ENCODE measurements at places on chromosomes 2 and 18.

- no peak for DNase-seq
These were observed 44.0 kb downstream of the STEAP3 start for GRCh38 chr2:119267604-119268003.

DNA sequence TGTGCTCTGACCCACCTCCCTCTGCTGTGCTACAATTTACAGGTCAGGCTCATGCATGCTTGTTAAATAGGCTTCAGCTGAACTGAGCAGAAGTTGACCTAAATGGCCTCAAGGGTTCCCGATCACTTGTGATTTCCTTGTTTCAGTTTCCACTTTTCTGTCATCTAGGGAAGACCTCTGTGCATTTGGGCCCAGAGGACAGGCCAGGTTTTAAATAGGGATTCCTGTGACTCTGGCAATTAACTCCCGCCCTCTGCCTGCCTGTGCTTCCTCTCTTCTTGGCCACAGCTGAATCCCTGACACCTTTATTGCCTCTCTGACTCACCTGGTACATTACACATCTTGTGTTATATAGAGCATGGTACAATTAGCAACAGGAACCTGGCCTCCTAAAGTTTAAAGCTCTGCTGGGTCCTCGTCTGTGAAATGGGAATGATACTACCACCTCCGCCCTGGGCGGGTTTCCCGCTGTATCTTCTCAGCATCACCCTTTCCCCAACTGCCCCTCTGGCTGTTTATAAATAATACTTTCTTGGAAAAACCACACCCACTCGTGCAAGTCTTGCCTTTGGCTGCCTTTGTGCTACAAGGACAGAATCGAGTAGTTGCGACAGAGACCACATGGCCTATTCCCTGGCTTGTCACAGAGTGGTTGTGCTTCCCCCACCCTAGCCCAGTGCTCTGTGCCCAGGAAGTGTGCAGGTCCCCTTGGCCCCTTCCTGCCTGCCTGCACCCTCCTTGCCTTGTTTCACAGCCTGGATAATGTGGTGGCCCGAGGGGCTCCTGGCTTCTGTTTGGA, 7.9 kb downstream of the CABLES1 start:
- DNase-seq = no peak

- no peak for DNase-seq
These were observed 3.8 kb downstream of the ANKRD12 start for GRCh38 chr18:9140381-9140780.

DNA sequence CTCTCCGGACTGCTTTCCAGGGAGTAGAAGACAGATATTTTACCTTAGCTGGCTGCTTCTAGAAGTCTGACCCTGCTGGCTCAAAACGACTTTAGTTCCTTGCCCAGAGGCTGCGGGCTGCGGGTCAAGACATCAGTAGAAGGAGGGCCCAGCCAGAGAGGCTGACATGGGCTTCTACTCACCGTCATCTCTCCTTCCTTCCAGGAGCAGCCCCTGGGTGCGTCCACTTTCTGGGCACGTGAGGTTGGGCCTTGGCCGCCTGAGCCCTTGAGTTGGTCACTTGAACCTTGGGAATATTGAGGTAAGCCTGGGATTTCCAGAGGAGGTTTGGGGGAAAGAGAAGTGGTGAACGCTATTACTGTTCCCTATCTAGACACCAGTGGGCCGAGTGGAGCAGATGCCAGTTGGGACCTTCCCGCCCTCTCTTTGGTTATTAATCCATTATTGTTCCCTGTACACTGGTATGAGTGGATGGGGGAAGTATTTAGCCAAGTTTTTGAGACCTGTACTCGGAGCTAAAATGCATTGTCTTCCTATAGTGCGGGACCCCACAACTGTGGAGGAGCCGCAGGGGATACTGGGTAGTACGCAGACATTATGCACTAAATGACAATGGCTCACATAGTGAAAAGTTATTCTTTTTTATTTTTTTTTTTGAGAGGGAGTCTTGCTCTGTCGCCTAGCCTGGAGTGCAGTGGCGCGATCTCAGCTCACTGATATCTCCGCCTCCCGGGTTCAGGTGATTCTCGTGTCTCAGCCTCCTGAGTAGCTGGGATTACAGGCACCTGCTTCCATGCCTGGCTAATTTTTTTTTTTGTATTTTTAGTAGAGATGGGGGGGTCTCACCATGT, 26.3 kb upstream of the CASP8 start:
- no peak for DNase-seq

- DNase-seq = no peak
These were observed 12.8 kb downstream of the ARHGAP25 start for GRCh38 chr2:68747413-68747812.

- DNase-seq = no peak
These were observed 58.2 kb downstream of the HS6ST1 start for GRCh38 chr2:128260239-128261138.

DNA sequence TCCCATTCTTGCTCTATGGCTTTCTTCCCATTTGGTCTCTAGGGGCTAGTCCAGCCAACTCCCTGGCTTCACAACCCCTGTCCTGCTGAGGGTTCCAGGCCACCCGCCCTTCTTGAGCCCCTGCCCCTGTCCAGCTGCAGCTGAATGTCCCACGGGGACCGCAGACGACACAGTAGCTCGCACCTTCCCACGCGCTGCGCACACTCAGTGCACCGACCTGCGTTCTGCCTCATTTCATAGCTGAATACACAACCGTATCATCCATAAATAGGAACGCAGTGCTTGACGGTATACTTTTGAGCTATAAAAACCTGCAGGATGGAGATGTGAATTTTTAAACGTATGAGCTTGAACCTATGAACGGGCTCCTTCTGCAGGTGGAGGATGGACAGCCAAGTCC, 660.4 kb upstream of the SALL3 start:
- DNase-seq = no peak

GRCh38 chr18:30682672-30683071, 359.9 kb downstream of the DSC3 start:
- no peak for DNase-seq

DNA sequence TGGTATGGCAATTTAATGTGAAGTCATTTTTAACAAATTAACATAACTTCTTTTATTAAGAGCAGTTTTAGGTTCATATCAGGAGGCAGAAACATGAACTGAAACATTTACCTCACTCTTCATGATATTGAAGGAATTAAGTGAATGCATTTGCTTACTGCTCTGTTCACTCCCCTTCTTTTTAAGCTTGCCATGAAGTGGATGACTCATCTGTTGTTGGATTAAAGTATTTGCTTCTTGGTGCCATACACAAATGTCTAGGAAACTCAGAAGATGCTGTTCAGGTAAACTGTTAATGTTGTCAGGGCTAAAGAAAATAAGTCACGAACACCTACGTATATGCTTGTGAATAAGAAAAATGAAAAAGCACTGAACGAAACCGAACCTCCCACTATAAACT, 10.2 kb upstream of the CABYR start:
- no peak for DNase-seq

GRCh38 chr2:152238016-152238415, 62.5 kb upstream of the STAM2 start:
- no peak for DNase-seq

DNA sequence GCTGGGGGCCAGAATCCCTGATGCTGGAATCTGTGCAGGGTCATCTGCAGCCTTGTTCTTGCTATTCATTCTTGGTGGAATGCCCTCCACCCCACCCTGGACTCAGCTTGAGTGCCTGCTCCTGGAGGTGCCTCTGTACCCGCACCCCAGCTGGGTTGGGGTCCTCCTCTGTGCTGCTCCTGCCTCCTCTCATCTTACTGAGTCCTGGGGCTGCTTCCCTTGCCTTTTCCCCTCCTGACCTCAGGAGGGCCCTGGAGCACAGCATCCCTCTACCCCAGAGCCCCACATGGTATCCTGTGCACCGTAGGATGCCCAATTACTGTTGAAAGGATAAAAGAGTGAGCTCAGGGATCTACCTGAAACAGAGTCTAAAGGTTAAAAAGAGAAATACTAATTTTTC, 81.6 kb downstream of the CIB4 start:
- DNase-seq = no peak

- DNase-seq = no peak
These were observed 83.8 kb downstream of the VIT start for GRCh38 chr2:36780231-36780839.

DNA sequence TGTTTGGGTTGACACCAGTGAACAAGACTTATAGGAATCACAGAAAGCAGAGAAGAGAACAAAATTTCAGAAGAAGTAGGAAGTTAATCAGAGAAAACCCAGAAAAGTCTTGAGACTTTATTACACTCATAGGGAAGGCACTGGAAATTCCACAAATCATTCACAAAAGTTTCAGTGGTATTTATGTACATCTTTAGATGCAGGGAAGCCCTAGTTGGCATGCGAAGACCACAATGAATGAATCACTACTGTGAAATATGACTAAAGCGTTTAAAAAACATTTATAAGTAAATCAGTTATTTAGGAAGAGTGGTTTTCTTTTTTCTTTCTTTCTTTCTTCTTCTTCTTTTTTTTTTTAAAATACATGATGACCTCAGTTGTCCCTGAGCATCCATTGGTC, 105.1 kb downstream of the NUP35 start:
- no peak for DNase-seq

DNA sequence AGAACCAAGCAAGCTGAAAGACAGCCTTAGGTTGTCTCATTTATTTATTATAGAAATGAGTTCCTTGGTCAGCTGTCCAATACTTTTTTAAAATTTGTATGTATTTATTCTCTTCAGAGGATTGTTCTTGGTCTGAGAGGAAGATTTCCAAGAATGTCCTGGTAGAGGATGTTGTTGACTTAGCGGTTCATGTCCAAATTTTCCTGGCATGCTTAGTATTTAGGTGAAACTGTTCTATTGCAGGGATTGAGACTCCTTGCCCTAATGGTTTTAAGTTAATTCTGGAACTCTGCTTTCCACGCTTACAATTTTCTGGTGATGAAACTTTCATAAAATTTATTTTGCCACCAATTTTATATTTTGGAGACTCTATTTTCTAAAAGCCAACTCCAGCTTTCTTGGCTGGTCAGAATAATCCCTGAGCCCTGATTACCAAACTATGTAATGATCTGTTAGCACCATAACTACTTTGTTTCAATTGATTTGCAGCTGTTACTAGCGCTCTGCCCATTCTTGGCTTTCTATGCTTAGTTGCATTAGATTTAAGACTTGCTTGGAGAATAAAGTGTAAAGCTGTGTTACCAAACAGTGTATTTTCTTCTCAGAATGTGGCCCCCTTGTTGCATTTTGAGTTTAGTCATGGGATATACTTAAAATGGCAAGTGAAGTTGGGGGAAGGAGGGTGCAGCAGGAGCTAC, 1868.8 kb upstream of the CELF4 start:
- no peak for DNase-seq

DNA sequence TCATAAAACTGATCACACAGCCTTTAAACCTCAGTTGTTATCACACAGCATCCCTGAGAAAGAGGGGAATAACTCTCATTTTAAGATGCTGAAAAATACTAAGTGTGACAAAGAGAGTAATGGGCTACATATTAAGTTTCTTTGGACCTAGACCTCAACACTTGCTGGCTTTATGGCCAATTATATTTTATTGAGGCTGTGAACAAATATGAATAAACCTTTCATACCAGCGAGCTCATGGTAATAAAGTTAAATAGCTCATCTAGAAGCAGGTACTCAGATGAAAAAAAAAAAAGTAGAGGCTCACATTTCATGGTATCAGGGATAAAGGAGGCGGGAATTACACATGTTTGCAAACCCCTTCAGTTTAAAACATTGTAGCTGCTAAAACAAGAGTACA, 75.7 kb downstream of the DOCK10 start:
- no peak for DNase-seq

GRCh38 chr18:37484983-37485834, 80.4 kb downstream of the CELF4 start:
- DNase-seq = no peak

GRCh38 chr2:215760557-215760956, 252.8 kb downstream of the MREG start:
- no peak for DNase-seq

DNA sequence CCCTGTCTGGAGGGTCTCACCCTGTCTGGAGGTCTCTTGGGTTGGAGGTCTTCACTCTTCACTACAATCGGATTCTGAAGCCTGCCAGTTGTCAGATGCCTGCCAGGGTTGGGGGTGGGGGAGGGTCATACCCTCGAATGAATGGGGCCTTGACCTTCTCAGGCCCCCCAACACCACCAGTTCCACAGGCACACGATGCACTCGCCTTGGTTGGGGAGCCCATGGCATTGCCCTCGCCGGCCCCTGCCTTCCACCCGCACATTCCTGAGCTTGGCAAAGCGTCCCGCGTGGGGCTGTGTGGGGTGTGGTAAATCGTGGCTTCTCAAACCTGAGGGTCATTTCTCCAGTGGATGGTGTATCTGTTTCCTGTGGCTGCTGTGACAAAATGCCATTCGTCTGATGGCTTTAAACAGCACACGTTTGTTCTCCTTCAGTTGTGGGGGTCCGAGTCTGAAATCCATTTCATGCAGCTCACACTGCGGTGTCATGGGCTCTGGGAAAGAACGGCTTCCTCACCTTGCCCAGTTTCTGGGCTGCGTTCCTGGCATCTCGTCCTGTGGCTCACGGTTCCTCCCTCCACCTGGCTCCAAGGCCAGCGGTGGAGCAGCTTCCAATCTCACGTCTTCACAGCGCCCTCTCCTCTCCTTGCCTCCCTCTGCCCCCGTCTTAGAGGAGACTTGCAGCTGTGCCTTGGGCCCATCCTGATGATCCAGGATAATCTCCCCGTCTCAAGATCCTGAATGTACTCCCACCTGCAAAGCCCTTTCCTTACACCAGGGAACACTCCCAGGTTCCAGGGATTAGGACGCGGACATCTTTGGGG, 38.0 kb upstream of the HPCAL1 start:
- no peak for DNase-seq

- DNase-seq = no peak
These were observed 24.7 kb downstream of the PKDCC start for GRCh38 chr2:42072349-42073118.

DNA sequence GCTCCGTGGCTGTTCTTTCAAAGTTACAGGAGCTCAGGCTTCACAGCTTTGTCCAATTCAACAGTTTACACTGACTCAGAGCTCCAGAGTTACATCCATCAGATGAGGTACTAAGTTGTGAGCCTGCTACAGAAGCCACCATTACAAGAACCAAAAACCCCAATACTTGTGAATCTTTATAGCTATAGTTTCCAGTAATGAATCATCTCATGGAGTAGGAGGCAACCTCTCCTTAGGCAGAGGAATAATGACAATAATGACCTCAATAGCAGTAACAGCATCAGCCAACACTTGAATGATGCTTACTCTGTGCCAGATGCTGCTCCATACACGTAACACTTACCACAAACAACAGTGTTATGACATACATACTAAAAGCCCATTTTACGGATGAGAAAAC, 3.6 kb downstream of the ZC3H8 start:
- no peak for DNase-seq

DNA sequence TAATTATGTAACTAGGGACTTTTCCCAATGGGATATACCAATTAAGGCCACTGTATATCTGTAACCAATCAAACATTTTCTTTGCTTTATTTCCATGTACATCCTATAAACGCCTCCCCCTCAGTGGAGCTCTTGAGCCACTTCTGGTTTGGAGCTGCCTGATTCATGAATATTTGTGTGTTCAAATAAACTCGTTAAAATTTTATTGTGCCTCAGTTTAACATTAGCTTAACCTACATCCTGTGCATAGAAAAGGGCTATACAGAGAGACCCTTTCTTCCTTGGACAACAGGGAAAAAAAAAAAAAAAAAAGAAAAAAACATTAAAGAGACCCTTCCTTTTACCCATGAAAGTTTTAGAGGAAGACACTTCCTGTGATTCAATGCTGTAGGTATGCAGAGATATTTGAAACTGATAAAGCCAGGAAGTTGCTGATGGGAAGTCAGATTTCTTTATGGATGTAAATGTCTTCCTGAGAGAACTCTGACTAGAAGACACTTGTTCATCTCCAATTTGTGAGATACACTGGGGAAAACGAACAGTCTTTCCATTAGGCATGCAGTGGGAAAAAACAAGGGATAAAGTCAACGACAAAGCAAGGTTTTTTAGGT, 614.6 kb upstream of the SOX11 start:
- no peak for DNase-seq

- DNase-seq = no peak
These were observed 74.1 kb upstream of the GLI2 start for GRCh38 chr2:120661551-120661950.
